ENCODE measurements at places on chromosomes 12 and 14. TPM values are rescaled to one million over a fixed set of nuclear protein-coding genes. Genes with fewer than 3 reads are reported as not detected.

Gene CCDC38
- 0.20 TPM for total RNA-seq

Gene SLC25A47
- not detected for total RNA-seq

Gene RHEBL1
- total RNA-seq, result 4.3 TPM

Gene SLCO1B1
- total RNA-seq, result not detected

Data from Caki2 (cell line).